Stimulated activated CD4-positive, alpha-beta T cell treated with anti-CD3 and anti-CD28 coated beads, Interleukin-2, amount 100 ng/mL, for 24 hours (primary cell): ENCODE measurements at places on chromosomes 5 and 9.

DNA sequence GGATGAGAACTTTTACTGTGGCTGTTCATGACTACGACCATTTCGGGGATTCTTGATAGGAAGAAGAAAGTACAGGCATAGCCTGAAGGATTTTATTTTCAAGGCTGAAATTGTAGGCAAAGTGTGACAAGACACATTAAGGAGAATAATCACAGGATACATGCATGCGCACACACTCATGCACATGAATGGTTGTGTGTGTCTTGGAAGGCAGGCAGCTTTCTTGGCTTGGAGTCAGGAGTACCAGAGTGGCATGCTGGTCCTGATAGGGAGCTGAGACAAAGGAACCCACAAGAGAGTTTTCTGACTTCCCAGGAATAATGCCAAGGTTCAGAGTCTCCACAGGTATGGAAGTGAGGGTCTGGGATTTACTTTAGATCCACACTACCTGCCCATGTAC is 22.2 kb downstream of the PLK2 start:
- no peak for DNase-seq

- DNase-seq = no peak
These were observed 1097.7 kb upstream of the C9orf72 start for GRCh38 chr9:28671000-28671399.

DNA sequence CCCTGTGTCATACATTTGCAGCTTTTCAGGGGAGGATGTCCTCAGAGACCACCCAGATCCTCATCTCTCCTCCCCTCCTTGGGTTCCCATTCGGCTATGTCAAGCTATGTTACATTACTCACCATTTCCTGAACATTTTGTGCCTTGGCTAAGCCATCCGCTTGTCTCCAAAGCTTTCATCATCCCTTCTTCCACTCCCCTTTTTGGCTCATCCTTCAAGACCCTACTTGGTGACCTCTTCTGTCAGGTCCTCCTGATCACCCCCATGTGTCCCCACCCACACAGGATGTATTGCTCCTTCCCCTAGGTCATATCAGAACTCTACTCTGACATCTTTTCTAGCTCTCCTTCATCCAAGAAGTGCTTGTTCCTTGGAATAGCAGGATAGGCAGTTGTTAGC is 81.8 kb downstream of the BOD1 start:
- DNase-seq = no peak

- no peak for DNase-seq
These were observed 179.6 kb upstream of the MPDZ start for GRCh38 chr9:13459071-13459470.

DNA sequence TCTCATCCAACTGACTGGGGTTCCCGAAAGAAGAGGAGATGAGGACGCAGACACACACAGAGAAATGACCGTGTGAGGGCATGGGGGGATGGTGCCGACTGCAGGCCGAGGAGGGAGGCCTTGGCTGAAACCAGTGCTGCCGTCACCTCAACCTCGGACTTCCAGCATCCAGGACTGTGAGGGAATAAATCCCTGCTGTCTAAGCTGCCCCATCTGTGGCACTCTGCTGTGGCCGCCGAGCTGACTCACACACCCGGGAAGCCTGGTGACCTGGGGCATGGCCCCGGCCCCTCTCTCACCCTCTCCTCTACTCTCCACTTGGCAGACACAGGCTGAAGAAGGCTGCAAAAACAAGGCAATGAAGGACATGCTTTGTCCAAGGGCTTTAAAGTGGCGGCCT is 4.4 kb upstream of the COL5A1 start:
- DNase-seq = no peak

- DNase-seq = no peak
These were observed 1.5 kb downstream of the BTF3 start for GRCh38 chr5:73499756-73500155.

- DNase-seq = no peak
These were observed 196.2 kb downstream of the SLCO4C1 start for GRCh38 chr5:102099766-102100331.

GRCh38 chr5:40307920-40308319 is 371.8 kb upstream of the PTGER4 start:
- DNase-seq = no peak

DNA sequence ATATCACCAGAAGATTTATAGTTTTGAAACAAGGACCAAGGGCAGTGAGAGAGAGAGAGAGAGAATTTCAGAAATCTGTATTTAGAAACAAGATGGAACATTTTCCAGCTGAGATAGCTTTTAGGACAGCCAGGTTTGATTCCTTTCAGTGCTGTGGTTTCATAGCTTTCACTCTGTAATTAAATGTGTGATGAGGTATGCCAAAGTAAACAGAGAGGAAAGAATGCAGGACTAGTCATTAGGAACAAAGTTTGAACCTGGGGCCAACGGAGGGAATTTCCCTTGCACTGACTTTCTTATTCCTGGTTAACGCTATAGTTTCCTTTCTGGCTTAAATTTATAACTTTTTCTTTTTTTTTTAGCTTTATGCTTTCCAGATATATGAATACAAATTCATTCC is 10.0 kb upstream of the CCL28 start:
- no peak for DNase-seq

- DNase-seq = no peak
These were observed 81.4 kb downstream of the NSUN2 start for GRCh38 chr5:6551287-6551954.

GRCh38 chr9:72165821-72166547 is 16.7 kb downstream of the GDA start:
- DNase-seq = no peak

DNA sequence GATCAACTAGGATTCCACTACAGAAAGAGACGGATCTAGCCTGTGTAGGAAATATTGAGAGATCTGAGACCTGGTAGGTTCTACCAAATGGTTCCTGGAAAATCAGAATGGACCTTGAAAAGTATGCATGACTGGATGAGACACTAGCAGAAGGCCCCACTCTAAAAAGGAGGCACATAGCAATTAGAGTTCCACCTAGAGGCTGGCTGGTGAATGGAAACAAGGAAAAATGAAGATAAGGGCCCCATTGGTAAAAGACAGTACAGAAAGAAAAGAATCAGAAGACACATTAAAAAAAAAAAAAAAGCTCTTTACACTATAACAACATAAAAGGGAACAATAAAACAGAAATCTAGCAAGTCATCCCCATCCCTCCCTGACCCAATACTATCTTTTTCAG is 518.5 kb downstream of the NR2F1-AS1 start:
- no peak for DNase-seq

DNA sequence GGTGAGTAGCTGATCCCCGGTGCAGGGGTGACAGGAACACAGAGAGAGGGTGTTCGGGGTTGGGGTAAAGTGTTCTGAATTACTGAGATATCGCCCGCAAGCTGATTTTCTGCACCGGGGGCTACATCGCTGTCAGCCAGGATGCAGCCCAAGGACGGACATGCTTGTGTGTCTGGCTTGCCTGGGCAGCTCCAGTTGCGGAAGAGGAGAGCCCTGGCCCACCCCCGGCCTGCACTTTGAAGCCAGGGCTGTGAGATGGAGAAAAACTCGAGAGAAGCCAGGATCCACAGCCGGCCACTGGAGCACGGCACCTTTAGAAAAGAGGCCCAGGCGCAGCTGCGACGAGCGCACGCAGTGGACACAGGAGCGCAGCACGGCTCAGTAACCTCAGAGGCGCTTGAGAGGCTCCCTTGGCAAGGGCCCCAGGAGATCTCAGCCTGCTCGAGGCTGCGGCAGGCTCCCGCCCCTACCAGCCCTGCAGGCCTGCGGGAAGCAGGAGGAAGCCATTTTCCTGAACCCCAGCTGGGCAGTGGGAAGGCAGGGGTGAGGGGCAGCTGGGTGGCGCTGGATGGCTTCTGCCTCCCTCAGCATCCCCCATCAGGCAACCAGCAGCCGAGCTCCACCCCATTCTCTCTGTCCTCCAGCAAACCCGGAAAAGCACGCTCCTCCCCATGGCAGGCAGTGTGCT is 59.2 kb downstream of the C9orf50 start:
- DNase-seq = no peak

- no peak for DNase-seq
These were observed 1.3 kb downstream of the MAN1B1 start for GRCh38 chr9:137088121-137088520.

DNA sequence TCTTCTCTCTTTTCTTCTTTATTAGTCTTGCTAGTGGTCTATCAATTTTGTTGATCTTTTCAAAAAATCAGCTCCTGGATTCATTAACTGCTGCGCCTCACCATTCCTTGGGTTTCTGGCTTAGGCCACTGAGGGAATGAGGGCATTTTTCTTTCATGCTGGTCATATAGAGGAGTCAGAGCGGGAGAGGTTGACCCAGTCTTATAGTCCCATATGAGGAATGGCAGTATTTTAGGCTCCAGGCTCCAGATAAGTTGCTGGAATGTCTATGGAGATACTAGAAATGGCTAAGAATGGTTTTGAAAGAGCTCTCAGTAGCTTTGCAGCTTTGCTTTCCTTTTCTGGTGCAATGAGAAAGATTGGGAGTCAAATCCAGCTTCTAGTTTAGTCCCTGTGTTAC is 58.2 kb downstream of the GALNT10 start:
- no peak for DNase-seq

- DNase-seq = no peak
These were observed 91.3 kb upstream of the ZNF366 start for GRCh38 chr5:72598401-72599064.

DNA sequence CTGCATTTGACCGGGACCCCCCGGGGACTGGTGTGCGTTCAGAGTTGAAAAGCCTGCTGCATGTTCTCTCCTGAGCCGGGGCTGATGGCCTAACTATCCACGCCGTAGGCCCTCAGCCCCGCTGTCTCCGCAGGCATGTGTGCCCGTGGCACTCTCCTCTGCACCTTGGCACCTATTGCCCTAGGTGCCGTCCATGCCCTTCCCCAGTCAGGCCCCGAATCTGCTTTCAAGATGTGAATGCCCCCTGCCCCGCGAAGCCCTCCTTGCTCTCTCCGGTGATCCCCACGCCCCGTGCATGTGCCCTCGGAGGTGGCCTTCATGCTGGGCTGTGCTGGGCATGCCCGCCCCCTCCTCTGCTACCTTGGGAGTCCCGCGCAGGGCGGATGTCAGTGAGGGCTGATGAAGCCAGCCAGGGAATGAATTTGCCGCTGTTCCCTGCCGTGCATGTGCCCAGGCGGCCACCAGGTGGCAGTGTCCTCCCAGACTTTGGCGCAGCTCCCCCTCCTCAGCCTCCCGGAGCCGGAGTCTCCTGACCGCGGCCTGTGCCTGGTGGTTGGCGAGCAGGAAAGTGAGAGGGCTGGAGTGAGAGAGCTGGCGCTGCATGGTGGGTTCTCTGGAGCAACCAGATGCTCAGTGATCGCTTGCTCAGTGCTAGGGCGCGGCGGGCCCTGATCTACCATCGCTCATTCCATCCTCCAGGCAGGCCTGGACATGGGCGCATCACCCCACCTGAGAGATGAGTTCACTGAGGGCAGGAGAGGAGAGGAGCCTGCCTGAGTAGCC is 112.9 kb upstream of the LMX1B start:
- peak; percentile 75 for DNase-seq

GRCh38 chr9:81717061-81717746 is 27.9 kb upstream of the TLE1 start:
- DNase-seq = no peak

DNA sequence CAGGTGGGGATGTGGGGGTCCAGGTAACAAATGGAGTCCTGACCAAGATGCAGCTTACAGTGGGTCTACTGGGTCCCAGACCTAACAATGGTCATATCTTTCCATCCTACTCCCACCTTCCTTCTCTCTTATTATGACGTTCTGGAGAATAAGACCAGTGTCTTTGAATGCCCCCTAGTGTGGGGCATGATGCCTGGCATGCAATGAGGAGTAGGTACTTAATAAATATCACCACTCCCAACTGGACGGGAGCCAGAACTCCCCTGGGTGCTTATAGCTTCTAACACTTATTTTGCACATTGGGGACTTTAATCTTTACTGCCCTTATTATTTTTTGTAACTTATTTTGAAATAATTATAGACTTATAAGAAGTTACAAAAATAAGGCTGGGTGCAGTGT is 98.2 kb downstream of the NDFIP1 start:
- no peak for DNase-seq

GRCh38 chr5:154242964-154243376 is 52.4 kb downstream of the GALNT10 start:
- DNase-seq = no peak

- DNase-seq = peak; percentile 49
These were observed at the start of gene CFAP77 for GRCh38 chr9:132409828-132410528. Gene CFAP77, plus strand, starts transcription at chr9:132410211. Its CDS starts 61 bp downstream, at chr9:132410272.

- DNase-seq = no peak
These were observed 39.0 kb downstream of the KCNIP1 start for GRCh38 chr5:170542691-170543293.

- no peak for DNase-seq
These were observed 37.6 kb downstream of the DUSP1 start for GRCh38 chr5:172733131-172733973.

GRCh38 chr5:150219861-150220260 is 30.0 kb downstream of the SLC6A7 start:
- DNase-seq = no peak
